Right cardiac atrium (tissue), 5 donors: ENCODE measurements at places on chromosomes 16 and 17. TPM values are rescaled to one million over a fixed set of nuclear protein-coding genes. Genes with fewer than 3 reads are reported as not detected.

DNA sequence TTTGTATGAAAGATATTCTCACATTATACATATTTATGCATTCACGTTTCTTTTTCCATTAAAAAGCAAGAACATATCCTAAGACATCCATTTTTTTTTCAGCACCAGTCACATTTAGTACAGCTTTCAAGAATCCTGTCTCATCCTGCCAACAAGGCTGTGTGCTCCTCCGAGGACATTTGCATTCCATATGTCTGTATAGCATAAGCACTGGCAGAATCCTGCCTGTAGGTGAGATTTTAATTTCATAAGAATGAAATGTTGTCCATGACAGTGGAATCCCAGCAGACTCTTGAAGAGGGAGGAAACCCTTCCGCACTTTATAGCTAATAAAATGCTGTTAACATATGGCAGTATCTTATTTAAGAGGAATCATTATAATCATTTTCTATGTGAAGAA is 2.9 kb upstream of the PMP22 start:
- no peak for DNase-seq

GRCh38 chr17:77693776-77694175 is 264.7 kb upstream of the TNRC6C start:
- no peak for DNase-seq

DNA sequence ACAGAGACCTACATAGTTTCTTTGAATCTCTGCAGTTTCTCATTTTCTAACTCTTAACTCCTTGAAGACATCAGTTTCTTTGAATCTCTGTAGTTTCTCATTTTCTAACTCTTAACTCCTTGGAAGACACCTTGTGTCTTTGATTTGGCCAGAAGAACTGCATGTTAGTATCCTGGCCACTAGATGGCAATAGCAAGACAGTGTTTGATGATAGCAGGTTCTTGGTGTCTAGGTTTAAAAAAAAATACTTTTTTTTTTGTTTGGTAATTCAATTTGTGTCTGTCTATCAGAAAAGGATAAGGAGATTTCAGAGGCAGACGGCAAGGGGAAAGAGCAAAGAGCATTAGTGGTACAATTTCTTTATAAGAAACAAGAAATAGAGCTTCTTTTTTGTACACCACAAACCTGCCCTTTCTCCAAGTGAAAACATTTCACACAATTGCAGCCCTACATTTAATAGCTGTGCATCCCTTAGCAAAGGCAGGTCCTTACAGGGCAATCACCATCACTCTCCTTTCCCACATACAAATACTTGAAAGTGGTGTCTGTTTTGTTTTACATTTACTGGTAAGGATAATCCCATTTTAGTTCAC is 1324.9 kb upstream of the CDH8 start:
- no peak for DNase-seq

GRCh38 chr16:67865318-67865717 is 7.5 kb upstream of the EDC4 start:
- no peak for DNase-seq

DNA sequence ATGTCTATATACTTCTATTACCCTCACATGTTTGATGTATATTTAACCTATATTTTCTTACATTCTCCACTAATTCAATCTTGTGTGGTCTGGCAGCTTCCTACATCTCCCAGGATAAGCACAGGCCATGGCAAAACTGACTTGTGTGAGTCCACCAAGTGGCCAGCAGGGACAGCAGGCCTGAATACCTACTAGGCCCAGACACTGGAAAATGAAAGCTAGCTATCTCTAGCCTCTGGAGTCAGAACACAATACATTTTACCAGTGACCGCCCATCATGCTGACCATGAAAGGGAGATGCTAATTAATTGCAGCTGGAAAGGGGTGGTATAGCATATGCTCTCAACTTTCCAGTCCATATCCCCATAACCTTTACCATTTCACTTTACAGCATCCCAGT is 132.3 kb downstream of the PCTP start:
- DNase-seq: no peak

GRCh38 chr17:13503526-13503925 is 98.2 kb downstream of the HS3ST3A1 start:
- DNase-seq: no peak

- DNase-seq: no peak
Observed at GRCh38 chr16:23615805-23616204, 19.7 kb upstream of the NDUFAB1 start.

GRCh38 chr16:4914528-4915225 is 22.3 kb downstream of the PPL start:
- no peak for DNase-seq

- no peak for DNase-seq
Observed at GRCh38 chr17:71423871-71424546, 696.8 kb upstream of the SOX9 start.

Gene SRP68
- polyA plus RNA-seq: 34.6 TPM

Gene SEPTIN12
- polyA plus RNA-seq: not detected

Gene ANKFN1
- polyA plus RNA-seq: 0.02 TPM

Gene PDP2
- 2.1 TPM for polyA plus RNA-seq

Gene RNF222
- polyA plus RNA-seq: not detected

Gene YPEL2
- polyA plus RNA-seq: 12.5 TPM

Gene CLDN9
- 0.41 TPM for polyA plus RNA-seq
